ENCODE measurements at places on chromosomes 3 and 15.

DNA sequence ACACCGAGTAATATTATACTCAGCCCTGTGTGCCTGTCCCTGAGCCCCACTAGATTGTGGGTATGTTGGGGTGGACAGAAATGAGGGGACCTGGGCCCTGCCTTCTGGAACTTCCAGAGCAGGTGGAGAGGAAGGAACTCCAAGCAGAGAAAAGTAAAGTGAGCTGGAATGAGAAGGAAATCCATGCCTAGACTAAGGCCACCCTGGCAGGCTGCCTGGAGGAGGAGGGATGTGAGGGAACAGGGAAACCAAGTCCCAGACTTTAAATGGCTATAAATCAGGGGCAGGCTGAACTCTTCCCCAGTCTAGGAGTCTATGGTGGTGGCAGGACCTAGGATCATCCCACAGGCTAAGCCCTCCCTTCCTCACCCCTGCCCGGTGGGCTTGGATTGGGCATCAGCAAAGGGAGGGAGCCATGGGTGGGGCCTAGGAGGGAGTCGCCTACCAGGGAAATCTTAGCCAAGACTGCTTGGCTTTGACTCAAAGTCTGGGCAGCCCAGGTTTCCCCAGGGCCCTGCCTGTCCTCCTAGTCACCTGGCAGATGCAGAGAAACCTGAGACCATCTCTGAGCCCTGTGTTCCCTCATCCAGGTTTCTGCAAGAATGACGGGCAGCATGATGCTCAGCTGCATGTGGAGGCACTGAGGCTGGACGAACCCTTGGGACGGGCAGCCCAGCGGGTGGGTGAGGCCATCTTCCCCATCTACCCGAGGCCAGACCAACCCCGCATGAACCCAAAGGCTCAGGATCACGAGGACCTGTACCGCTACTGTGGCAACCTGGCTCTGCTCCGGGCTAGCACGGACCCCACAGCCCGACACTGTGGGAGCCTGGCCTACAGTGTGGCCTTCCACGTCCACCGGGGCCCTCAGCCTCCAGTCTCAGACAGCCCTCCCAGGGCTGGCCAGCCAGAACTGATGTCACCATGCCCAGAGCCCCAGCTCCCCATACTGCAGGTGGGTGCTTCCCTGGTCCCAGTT lies 15.6 kb upstream of the STRA6 start:
- DNase-seq: no peak

DNA sequence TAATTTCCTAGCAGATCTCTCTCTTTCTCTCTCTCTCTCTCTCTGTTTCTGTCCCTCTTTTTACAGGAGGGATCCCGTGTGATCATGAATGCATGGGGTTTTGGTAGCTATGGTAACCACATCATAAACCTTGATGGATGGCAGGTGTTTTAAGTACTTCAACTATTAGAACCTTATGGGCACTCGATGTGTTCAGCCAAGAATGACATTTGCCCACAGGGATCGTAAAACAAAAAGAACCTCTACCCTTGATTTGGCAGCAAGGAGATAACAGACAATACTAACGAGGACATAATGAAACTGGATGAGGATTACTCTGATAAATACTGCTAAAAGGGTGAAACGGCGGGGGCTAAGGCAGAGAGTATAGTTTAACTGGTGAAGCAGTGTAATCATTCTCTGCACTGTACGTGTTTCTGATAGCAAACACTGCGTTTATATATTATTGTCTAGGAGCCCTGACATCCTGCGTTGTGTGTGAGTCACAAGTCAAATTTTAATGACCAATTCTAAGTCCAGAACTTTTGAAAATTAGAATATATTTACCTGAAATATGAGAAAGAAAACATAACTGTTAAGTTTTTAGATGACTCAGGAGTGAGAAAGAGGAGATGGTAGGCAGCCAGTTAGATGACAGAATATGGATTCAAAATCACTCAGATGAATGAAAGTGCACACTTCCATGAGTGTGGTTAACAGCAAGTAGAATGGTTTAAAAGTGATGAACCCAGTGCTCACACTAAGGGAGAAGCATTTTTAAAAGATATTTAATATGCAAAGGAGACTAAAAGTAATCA lies 80.3 kb downstream of the OTOL1 start:
- no peak for DNase-seq

GRCh38 chr3:30273304-30274072 lies 332.9 kb upstream of the TGFBR2 start:
- no peak for DNase-seq

- no peak for DNase-seq
These were observed 4.0 kb downstream of the C3orf52 start for GRCh38 chr3:112089956-112090886.

DNA sequence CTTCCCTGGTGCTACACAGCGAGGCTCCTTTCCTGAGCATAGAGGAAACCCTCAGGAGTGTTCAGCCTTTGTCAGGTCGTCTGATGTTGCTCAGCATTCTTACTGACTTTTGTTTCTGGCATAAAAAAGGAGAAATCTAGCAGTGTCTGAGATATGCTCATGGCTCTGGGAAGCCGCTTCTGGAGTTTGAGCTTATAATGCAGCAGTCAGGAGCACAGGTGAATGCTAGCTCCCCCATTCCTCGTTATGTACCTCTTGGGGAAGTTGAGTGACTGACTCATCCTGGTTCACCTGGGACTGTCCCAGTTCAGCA lies 49.2 kb upstream of the MYZAP start:
- no peak for DNase-seq

DNA sequence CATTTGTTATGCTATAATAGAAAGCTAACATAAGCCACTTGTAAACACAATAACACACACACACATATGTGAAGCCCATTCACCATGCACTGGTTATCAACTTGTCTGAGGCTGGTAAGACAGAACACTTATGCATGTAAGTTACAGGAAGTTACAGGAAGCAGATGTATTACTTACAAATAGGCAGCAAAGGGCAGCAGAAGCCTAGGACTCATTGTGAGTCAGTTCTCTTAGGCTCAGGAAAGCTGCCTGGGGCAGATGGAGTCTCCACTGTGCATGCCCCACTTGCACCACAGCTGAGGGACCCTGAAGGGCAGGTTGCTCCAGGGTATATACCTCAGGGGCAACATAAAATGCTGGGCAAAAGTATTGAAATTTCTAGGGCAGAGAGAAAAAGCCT lies 748.8 kb upstream of the CCDC54 start:
- no peak for DNase-seq

DNA sequence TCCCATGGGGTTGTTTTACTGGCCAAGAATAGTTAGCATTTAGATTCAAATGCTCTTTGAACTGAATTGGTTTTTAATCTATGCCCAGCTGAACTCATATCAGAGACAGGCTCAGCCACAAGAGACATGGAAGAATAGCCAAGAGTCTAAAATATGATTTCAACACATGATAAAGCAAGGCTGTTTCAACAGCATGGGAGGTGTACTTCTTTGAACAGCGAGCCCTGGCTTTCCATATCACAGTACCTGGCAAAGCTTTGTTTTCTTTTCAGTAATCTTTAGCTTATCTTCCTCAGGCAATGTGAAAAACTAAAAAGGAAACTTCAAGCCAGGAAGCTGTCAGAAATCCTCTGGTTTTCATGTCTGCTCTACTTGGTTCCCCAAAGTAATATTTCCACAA lies 413.6 kb upstream of the ADAMTS9 start:
- no peak for DNase-seq

DNA sequence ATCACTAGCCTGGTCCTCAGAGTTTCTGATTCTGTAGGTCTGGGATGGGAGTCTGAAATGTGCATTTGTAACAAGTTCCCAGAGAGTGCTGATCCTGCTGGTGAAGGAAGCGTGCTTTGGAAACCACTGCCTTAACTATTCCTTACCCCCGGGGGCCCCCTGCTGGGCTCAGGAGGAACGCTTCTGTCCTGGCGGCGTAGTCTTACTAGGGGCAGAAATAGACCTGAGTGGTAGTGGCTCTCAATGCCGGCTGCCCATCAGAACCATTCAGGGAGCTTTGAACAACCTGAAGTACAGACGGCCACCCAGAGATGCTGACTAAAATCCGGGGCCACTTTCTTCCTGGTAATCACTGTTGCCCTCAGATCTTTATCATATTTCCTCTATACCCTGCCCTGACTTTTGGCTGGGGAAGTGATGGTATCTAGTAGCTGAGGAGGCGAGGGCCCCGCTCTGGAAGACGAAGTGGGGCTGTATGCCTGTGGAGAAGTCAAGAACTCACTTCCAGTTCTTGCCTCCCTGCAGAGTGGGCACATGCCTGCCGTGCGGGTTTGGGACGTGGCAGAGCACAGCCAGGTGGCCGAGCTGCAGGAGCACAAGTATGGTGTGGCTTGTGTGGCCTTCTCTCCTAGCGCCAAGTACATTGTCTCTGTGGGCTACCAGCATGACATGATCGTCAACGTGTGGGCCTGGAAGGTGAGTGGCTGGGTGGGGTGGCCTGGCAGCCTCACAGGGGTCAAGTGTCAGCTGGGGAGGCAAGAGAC lies 16.3 kb upstream of the JMJD7 start:
- peak; percentile 64 for DNase-seq

GRCh38 chr3:134325706-134326105 lies 48.5 kb downstream of the AMOTL2 start:
- DNase-seq: no peak

GRCh38 chr3:67415511-67415910 lies 238.9 kb downstream of the SUCLG2 start:
- DNase-seq: no peak

GRCh38 chr3:40237889-40238571 lies 71.5 kb upstream of the EIF1B start:
- DNase-seq: no peak

DNA sequence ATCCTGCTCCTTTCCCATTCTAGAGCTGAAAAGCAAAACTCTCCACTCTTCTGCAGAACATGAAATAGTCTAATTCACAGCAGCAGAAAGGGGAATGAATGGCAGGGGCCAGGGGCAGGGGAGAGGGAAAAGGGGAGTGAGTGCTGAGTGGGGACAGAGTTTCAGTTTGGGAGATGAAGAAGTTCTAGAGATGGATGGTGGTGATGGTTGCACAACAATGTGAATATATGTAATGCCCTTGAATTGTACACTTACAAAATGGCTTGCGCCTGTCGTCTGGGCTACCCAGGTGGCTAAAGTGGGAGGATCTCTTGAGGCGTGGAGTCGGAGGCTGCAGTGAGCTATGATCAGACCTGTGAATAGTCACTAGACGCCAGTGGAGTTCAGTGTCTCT lies 78.5 kb upstream of the MEF2A start:
- DNase-seq: no peak

- no peak for DNase-seq
These were observed 1.4 kb upstream of the ZNF710 start for GRCh38 chr15:89999676-90000185.

DNA sequence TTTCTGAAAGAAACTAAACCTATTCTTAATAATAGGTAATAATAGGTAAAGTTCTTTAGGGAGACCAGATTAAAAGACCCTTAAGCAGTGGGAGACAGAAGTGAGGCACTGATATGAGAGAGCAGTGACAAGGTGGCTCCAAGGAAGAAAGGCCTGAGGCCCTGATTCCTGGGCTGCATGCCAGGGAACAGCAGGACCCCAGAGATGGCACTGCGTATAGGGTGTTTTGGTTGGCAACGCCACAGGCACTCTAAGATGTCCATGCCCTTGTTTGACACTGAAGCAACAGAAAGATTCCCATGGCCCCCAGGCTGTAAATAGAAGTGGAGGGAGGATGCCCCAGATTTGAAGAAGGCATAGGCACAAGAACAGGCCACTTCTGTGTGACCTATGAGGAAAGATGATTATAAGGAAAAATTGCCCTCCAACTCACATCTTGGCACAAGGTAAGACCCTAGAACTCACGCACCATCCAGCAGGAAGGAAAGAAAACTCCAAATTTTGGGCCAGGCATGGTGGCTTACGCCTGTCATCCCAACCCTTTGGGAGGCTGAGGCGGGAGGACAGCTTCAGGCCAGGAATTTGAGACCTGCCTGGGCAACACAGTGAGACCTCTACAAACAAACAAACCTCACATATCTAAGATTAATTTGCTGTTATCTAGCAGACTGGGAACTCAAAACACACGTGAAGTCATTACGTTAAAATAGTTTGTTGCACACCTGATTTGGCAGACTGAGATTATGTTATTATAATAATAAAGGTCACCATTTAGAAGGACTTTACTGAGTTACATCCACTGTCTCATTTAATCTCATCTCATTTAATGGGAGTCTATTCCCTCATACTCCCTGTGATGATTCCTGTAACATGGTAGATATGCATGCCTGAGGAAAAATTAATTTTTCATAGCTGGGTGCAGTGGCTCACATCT lies 10.5 kb upstream of the BLM start:
- no peak for DNase-seq

All from stimulated activated CD8-positive, alpha-beta memory T cell treated with anti-CD3 and anti-CD28 coated beads, Interleukin-7, amount 100 ng/mL, for 1 hour (primary cell).